Hematopoietic multipotent progenitor cell (in vitro differentiated cells): ENCODE measurements at places on chromosomes 16 and 17.
A peak's percentile ranks its signal among the peaks of the same experiment; 100 is the strongest.

DNA sequence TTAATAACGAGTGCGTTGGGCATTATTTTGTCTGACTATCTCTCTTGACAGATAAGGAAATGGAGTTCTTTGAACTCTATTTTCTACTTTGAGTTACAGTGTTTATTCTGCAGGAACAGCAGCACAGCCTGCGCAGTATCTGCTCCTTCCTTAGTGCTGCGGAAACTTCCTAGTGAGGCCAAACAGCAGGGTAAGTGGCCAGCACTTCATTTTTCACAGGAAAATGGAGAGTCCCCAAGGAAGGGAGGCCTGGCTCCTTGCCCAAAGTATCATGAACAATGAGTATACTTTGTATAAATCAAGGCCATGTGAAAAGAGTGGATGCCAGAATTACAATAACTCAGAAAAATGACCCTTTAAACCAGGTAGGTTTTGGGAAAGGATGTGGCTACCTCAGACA is 140.6 kb downstream of the VPS53 start:
- no peak for DNase-seq

- no peak for DNase-seq
Observed at GRCh38 chr17:27081002-27081638, 212.8 kb upstream of the WSB1 start.

DNA sequence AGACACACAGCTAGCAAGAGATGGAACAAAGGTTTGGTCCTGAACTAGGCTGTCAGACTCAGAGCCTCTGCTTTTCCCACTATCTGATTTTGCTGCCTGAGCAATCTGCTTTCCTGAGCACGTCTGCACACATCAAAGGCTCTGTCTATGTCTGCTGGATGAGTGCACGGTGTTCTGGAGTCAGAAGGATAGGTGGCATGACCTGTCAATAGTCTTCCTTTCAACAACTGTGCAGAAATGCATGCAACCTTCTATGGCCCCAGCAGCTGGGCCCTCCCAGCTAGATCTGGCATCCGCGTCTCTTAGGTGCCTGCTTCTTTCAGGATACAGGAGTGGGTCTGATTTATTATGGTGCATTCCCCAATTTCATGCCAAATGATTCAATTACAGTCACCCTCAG is 138.3 kb downstream of the UTP18 start:
- no peak for DNase-seq

DNA sequence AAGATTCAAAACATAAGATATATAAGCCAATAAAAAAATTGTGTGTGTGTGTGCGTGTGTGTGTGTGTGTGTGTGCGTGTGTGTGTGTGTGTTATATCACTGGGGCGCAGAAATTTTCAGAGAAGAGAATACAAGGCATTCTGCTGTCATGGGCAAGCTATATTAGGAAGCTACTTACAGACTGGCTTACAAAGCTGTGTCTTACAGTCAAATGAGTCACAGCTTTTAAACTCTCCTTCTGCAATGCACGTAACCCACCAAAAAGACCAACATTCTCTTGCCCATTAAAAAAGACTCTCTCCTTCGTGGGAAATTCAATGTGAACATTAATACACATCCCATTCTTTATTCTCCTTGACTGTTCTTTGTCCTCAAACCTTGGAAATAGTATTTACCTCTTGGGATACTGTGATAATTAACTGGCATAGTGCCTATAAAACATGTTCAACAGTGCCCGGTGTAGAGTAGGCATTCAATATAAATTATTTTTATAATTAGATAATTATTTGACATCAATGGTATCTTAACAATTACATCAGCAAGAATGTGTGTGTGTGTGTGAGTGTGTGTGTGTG is 860.4 kb upstream of the SOX9 start:
- DNase-seq, result no peak

DNA sequence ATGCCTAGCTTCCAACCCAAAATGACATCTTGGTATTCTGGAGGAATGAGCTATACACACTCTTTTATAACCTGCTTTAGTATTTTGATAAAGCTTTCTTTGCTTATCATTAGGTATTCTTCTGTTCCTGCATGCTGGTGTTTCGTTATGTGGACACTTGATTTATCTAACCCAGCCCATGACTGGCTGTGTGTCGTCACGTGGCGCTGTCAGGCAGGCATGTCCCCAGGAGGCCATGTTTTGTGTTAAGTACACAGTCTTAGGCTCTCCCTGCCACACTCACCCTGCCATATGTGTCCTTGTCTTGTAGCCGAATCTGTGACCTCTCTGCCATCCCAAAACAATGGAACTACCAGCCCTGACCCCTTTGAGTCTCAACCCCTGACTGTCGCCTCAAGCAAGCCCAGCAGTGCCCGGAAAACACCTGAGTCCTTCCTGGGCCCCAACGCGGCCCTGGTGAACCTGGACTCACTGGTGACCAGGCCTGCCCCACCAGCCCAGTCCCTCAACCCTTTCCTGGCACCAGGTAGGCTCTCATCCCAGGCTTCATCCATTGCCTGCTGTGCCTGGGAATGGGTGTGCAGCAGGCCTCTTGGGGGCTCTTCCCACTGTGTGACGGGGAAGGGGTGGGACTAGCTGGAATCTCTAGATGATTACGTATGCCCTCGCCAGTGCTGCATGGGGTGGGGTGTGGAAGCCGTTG is 30.8 kb downstream of the B9D1 start:
- DNase-seq, result no peak

- no peak for DNase-seq
Observed at GRCh38 chr16:68526143-68526781, 12.8 kb upstream of the ZFP90 start.

DNA sequence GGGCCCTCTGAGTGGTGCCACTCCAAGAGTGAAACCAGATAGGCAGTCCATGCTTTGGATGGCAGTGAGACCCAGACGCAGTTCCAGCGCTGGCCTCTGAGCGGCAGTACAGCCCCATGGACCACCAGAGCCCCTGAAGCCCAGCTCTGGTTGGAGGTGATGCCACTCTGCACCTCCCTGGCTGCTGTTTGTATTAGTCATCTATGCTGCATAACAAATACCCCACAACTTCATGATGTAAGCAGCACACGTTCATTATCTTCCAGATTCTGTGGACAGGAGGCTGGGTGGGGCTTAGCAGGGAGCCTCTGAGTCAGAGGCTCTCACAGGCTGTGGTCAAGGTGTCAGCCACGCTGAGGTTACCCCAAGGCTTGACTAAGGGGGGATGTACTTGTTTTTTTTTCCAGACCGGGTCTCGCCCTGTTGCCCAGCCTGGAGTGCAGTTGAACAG is 5.1 kb upstream of the NME4 start:
- peak; percentile 81 for DNase-seq

DNA sequence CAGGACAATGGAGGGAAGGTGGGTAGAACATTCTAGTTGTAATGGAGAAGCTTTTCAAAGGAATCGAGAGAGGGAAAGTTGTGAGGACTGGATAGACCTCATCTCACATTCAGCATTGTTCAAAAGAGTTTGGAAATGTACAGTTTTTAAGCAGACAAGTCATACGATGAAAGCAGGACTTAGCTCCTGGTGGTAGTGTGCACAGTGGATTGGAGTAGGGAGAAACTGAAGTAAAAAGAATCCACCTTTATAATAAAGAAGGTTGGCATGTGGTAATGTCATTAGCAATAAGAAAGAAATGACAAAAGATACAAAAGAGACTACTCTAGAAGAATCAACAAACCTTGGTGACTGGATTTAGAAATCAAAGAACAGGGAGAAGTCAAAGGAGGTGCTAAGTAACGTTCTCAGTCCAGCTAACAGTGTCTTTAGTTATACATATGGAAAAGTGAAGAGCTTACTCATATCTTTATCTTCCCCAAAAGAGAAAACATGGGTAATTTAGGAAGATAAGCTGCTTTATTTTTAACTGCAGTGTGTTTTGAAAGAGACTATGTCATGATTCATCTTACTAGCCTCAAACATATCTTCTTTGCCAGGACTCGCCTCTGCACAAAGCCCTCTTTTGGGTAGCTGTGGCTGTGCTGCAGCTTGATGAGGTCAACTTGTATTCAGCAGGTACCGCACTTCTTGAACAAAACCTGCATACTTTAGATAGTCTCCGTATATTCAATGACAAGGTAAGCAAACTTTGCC is 18.7 kb upstream of the EVI2A start:
- no peak for DNase-seq
